Tibial artery (tissue), 4 donors: ENCODE measurements at places on chromosomes 5 and 9.

GRCh38 chr5:57692582-57693487, 210.2 kb upstream of the ACTBL2 start:
- peak; percentile 82 for DNase-seq

DNA sequence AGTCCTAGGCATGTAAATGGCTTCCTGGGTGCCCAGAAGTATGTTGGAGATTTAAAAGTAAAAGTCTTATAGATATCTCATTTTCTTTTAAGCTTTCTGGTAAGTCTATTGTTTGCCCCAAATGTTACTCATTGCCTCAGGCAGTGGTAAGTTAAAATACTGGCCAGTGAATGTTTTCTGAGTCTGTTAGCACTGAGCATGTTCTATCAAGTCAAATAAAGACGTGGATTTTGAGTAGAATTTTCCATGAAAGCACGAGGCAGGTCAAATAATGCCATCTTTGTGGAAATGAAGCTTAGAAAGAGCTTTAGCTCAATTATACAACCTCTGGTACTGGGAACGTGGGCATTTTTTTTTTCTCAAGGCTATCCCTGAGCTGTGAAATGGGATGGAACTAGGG, 651.3 kb upstream of the ACO1 start:
- DNase-seq = no peak

DNA sequence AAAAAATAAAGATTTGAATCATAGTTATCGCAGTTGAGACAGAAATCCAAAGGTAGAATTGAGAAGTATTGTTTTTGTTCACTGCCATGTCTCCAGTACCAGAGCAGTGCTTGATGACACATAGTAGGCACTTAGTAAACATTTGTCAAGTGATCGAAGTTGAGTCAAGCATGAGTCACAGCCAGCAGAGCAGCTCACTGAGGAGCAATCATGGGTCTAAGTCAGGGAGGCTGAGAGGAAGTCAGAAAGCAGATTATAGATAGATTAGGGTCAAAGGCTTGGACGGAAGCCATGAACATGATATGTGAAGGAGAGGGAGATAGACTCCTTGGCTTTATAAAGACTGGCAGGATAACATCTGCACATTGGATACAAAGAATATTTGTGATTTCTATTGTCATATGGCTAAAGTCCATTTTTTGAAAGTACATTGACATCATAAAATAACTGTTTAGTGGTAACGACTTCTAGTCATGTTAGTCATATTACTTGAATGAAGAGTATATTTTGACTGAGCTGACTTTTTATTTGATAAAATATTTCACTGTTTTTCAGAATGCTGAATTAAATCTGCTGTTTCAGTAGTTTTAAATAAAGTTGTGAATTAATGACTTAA, 168.5 kb downstream of the RAB3C start:
- no peak for DNase-seq

DNA sequence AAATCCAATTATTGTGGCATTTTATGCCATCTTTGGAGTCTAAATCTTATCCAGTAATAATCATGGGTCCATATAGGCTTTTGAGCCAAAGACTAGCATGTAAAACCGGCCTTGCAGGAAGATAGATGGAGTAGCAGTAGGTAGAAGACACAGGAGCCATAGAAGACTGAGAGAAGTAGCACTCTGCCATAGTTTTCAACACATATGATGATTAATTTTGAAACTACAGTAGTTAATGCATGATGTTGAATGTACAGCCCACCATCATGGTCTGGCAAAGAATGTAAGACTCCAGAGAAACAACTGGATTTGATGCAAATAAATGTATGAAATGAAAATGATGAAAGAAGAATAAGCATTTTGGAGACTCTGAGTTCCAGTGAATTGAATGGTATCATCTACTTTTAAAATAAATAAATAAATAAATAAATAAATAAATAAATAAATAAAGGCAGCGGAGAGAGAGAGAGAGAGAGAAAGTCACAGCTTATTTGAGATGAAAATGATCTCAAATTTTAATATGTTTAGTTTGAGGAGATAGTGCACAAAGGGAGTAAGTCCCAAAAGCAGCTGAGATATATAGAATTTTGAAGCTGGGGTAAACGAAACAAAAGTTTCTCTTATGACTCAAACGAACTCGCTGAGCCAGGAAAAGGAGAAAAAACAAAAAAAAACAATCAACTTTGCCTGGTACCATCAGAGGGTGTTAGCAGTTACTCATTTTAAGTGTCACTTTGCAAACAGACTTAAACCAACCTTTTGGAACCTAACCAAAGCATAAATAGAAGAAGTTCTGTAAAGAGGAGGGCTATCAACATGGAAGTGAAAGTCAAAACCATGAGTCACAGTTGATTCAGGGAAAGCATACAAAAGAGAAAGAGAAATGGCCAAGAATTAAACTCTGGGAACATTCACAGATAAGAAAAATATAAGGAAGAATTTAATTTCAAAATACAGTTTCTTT, 388.7 kb downstream of the CETN3 start:
- DNase-seq = no peak

- no peak for DNase-seq
Measured at GRCh38 chr9:97675655-97676054, 21.5 kb downstream of the XPA start.

GRCh38 chr9:21331676-21332402, 3.4 kb downstream of the KLHL9 start:
- no peak for DNase-seq

- DNase-seq = no peak
Measured at GRCh38 chr9:95286151-95286550, 31.4 kb downstream of the FANCC start.

- no peak for DNase-seq
Measured at GRCh38 chr5:9251379-9251980, 294.4 kb downstream of the SEMA5A start.

DNA sequence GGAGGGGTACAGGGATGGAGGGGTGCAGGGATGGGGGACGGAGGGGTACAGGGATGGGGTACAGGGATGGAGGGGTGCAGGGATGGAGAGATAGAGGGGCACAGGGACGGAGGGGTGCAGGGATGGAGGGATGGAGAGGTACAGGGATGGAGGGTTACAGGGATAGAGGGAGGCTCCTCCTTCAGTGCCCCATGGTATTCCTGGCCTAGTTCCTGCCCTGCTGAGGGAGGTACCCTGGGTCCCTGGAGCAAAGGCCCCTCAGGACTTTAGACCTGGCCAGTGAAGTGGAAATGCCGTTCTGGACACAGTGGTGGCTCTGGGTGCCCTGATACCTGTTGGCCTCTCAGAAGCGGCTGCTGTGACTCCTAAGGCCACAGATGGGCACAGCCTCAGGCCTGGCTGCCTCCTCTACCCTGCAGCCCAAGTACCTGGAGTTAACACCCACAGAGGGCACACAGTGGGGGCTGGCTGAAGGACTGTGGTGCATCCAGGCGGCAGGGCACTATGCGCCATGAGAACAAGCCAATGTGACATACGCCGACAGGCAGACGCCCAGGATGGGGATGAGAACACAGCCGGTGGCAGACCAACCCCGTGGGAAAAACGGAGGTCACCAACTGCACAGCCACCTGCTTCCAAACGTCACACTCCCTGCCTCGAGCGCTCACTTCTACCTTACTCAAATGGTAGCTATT, 8.4 kb downstream of the PTGES2 start:
- peak; percentile 54 for DNase-seq

GRCh38 chr5:32726086-32726557, 15.0 kb downstream of the NPR3 start:
- DNase-seq = no peak

DNA sequence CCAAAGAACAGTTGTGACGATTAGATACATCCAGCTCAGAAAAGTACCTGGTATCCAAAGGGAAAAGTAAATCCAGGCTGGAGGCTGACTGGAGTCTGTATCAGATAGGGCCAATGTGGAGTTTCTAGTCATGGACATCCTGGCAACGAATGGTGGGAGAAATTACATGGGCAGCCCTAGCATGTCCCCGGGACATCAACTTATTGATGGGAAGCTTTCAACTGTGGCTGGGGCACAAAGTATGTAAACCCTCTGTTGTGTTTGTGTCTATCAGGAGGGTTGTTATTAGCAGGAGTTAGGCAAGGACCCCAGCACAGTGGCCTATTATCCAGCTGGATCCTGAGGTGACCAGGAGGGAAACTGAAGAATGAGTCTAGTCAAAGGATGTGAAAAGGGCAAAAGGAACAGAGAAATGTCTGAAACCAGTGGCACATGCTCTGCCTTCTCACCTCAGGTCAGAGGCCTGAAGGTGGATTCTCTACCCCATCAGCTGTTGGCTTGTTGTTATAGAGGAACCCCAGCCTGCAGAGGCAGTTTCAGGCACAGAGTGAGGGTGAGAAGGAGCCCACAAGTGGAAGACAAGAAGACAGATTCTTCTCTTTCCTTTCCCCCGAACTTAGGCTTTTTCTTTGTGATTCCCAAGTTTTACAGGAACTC, 19.9 kb downstream of the IFNW1 start:
- no peak for DNase-seq

GRCh38 chr9:130692321-130692720, 1.3 kb upstream of the EXOSC2 start:
- DNase-seq = no peak

GRCh38 chr9:69593301-69593700, 78.9 kb downstream of the APBA1 start:
- DNase-seq = no peak

DNA sequence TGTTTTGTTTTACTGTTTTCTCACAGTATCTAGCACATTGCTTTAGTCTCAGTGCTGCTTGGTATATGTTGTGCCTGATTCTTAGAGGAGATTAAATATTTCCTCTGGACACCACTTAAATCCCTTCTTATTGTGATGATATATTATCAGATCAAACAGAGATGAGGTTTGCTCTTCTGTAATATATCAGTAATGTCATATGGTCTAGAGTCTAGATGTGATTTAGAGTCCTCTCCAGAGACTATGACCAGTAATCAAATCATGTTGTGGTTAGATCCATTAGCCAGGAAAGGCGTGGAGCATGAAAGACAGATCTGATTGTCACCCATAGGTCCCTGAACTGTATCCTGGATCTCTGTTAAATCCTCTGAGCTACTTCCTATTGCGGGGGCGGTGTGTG, 24.4 kb downstream of the CAMK4 start:
- no peak for DNase-seq
